ENCODE measurements at places on chromosomes 5 and 9.
A peak's percentile ranks its signal among the peaks of the same experiment; 100 is the strongest.

DNA sequence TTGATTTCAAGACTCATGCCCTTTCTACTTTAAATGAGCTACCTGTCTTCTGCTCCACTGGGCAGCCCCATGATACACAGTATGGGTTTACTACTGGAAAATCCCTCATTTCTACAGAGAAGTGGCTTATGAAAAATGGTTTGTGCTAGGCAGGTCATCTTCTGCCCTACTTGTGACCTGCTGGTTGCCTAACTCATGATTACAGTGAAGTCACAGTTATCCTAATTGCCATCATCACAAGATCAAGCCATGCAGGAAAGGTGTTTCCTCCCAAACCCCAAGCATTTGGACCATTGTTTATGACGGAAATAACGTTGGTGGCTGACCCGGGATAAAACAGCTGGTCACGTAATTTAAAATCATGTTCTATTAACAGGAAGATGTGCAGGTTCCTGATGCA is 330.6 kb downstream of the ACTL7B start:
- no peak for DNase-seq

DNA sequence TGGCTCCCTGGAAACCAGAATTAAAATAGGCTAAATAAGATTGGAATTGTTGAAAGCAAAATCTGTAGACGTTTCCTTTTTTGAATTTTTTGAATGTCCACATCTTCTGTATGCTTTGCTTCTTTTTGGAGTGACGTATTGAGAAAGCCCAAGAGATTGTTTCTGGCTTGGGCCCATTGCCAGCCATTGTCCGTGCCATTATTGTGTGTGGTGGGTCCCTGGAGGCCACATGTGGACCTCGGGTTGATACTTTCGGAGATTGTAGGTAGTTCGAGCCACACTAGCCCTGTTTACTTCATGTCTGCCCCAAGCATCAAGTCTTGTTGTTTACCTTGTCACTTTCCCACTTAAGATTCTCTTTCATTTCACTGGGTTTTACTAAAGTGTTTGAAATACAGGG is 106.0 kb downstream of the PALM2AKAP2 start:
- no peak for DNase-seq

GRCh38 chr5:102778478-102778877 is 23.4 kb downstream of the PAM start:
- DNase-seq = no peak

GRCh38 chr5:92715946-92716520 is 865.0 kb downstream of the NR2F1-AS1 start:
- DNase-seq = no peak

- DNase-seq = no peak
Observed at GRCh38 chr5:134088994-134089560, 25.4 kb upstream of the TCF7 start.

GRCh38 chr9:15146268-15146700 is 160.7 kb downstream of the TTC39B start:
- DNase-seq = no peak

DNA sequence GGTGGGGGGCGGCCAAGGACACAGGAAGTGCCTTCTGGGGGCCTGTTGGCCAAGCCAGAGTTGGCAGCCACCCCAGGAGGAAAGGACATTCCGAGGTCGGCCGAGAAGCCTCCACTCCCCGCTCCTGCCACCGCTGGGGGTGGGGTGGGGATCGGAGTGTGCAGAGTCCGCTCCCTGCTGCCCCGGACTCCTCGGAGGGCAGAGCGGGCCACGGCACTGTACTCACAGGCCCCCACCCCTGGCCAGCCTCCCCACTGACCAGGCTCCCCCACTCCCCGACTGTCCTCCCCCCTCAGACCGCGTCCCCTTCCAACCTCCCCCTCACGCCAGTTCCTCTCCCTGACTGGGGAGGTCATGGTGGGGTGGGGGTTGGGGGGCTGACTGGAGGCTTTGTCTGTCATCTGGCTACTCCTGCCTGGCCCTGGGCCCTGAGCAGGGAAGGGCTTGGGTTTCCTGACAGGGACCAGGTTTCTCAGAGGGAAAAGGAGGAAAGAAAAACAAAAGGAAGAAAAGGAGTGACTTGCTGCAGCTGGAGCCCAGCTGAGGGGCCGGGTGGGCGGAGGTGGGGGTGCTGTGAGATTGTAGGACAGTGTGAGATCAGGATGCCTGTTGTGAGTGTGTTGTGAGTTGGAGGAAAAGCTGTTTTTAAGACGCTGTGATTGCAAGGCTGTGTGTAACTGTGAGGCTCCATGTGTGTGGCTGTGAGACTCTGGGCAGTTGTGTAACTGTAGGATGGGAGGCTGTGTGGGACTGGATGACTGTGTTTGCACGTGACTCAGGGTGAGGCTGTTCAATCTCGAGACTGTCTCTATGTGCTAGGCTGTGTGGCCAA is 29.7 kb downstream of the CNTFR start:
- peak; percentile 69 for DNase-seq

DNA sequence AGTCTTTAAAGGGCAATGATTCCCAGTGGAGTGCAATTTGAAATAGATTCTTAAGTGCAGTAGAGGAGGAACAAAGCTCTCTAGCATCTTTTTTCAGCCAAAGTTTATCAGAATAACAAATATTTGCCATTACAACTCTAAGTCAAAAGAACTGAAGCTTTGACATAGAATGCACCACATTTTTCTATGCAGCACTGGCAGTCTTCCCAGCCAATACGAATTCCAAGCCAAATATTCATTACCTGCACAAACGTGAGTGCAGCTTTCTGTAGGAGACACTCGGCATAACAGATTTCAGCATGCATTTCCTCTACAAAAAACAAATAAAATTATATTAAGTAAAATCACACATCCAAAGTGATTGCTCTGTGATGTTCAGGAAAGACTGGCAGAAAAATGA is 103.4 kb downstream of the TTC39B start:
- no peak for DNase-seq

DNA sequence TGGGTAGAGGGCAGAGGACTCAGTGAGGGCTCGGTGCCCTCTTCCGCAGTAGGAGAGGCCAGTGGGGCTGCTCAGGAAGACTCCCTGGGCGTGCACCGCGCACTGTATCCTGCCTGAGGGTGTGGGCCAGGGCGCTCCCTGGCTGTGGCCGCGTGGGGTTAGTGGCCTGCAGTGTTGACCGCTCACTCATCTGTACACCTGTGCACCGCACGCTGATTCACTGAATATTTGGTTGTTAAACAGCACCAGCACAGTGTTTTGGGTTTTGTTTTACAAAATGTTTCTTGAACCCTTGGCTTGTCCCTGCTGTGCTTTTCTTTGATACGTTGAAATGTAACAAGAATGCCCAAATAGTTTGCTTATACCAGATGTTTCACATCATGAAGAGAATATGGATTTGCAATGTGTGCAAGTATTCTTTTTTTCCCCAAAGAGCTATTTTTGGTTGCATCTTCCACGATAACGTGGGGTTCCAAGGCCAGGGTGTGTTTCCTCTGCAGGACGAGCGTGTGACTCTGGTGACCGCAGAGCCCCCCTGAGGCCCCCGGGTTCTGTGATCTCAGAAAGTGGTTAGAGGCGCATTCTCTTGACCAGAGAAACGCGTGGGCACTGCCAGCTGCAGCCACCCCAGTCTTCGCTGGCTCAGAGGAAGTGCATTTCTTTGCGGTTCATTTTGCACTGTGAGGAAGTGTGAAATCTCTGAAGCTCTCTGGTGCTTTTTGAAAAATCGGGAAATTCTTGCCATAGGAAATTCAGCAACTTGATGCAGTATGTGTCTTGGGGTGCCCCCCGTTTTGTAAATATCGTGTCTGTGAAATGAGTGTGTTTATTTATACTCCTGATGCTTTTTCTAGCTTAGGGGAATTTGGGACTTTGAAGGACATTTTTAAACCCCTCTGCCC is 46.9 kb downstream of the AHRR start:
- no peak for DNase-seq

- DNase-seq = peak; percentile 24
Observed at GRCh38 chr9:755454-756381, 85.8 kb upstream of the DMRT1 start.

GRCh38 chr9:87125819-87126218 is 178.5 kb upstream of the GAS1 start:
- no peak for DNase-seq

DNA sequence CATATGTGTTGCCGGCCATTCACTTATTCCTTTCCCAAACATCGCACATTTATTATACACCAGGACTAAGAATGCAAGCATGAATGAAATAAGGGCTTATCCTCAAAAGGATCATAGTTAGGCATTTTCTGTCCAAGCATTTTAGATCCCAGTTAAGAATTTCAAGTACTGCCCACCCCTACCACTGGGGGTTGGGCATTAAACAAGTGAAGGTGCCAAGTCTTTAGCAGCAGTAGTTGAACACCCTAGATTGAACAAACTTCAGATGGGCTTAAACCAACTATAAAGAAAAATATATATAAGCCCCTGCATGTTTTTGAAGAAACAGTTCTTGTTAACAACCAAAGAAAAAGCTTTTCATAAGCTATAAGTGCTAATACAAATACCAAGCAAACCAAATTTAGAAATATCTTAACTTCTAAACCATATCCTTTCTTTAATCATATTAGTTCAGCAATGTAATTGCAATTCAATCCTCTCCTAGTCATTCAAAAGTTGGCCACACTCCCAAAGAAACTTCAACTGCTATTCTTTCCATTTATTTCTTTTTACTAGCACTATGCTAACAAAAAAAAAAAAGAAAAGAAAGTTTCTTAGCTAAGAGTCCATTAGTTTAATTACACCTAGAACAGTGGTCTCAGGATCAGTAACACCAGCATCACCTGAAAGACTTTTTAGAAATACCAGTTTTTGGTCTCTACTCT is 149.8 kb downstream of the MLLT3 start:
- DNase-seq = no peak

GRCh38 chr5:151002250-151002649 is 18.1 kb upstream of the GPX3 start:
- no peak for DNase-seq

DNA sequence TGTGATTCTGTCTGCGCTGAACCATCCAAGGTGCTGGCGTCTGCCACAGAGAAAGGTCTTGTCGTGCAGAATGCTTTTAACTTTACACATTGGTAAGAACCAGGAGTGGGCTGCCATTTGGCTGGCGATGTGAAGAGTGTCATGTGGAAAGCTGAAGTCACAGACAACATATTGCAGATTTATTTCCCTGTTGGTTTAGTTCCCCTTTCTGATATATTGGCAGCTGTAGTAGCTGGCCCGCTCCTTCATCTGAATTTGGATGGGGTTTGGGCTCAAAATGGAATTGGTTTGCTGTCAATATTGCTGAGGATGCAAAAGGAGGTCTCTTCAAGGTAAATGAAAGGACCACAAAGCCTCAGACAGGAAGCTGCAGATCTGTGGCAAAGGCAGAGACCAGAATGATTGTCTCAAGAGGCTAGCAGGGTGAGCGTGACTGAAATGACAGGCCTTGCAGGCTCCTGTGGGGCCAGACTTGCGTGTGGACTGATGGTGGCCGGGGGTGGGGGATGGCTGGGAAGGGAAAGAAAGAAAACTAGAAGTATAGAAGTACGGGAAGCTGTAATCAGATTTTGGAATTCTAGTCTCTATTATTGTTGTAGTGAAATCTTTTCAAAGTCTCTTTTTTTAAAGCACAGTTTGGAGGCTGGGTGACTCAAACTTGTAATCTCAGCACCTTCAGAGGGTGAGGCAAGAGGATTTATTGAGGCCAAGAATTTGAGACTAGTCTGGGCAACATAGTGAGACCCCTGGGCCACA is 25.1 kb upstream of the CD180 start:
- no peak for DNase-seq

GRCh38 chr5:139407517-139407916 is 3.6 kb upstream of the SPATA24 start:
- no peak for DNase-seq

- DNase-seq = no peak
Observed at GRCh38 chr5:167831754-167832504, 459.5 kb upstream of the WWC1 start.

DNA sequence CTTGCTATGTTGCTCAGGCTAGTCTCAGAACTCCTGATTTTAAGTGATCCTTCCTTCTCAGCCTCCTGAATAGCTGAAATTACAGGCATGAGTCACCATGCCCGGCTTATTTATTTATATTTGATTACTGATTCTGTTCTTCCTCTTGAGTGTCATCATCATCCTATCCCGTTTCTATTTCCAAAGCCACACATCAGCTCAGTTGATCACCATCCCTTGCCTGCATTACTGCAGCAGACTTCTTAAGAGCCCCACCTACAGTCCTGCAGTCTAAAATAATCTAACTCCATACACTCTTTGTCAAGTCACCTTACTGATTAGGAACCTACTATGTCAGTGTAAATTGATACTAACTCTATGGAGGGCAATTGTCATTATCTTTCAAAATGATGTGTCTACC is 138.9 kb upstream of the RAI14 start:
- DNase-seq = no peak

DNA sequence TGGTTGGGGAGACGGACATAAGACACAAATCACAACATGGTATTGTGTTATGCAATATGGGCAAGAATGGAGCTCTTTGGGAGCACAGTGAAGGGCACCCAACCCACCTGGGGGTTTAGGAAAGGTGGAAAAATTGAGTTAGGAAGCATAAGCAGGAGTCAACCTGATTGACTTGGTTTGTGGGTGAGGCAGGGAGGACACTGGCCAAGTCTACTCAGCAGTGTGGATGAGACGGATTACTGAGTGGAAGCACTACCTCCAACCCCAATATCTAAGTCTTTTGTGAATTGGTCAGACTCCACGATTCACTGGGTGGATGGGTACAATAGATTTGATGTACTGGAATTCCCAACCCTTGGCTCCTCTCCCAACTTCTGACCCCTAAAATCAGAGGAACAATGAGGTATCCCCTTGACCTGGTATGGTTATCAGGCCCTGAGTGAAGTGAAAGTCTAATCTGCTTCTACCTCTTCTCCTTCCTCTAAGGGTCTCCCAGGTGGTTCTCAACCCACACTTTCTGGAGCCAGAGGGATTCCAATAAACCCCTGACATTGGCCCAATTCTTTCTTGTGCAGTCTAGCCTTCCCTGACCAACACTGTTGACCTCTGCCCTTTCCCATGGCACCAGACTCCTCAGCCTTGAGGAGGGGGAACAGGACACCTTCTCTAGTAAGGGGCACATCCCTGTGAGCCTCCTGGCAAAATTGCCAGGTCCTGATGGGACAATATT is 5.2 kb downstream of the EGR1 start:
- DNase-seq = peak; percentile 78

DNA sequence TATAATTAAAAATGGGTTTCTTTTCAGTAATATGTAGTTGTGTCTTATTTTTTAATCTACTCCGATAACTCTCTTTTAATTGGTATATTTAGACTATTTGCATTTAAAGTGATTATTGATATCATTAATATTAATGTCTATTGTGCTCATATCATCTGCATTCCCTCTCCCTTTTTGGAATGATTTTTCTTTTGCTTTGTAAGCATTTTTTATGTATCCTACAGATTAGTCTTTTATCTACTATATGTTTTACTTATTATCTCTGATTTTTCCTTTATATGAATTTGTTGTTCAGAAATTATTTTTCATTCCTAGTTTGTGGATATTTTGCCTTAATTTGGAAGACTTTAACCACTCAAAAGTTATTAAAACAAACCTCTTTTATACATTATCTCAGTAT is 34.0 kb downstream of the NDUFS4 start:
- no peak for DNase-seq

DNA sequence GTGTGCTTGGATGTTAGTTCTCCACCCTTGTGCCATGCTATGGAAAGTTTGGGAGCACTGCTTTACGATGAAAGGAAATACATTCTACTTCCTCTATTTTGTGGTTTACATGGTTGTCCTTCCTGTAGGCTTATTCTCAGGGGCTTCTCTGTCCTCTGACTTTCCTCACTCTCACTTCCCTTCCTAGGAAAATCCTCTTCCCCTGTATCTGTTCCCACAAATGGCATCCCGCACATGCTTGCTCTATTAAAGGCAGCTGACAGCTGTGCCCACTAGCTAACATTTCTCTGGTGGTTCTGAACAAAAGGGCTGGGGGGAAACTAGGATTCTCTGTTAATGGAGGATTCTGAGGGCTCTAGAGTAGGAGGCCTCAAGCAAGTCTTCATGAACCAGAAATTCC is 52.4 kb downstream of the FAM170A start:
- DNase-seq = no peak
